ENCODE measurements at places on chromosomes 7 and 10.

DNA sequence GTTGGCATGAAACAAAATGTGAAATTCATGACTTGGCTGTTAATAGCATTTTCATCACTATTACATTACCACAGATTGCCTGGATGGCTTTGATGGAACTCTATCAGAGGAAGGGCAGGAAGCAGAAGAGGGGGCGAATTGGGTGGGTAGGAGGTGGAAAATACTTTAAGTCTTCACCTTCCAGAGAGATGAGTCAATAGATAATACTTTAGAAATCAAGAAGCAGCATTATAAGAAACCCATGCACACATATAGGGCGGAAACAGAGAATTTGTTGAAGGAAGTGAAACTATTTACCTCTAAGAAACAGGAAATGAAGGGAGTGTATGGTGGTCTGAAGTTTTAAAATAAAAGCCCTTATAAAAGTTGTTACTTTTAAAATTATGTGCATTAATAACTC is 152.1 kb upstream of the TARP start:
- no peak for DNase-seq

DNA sequence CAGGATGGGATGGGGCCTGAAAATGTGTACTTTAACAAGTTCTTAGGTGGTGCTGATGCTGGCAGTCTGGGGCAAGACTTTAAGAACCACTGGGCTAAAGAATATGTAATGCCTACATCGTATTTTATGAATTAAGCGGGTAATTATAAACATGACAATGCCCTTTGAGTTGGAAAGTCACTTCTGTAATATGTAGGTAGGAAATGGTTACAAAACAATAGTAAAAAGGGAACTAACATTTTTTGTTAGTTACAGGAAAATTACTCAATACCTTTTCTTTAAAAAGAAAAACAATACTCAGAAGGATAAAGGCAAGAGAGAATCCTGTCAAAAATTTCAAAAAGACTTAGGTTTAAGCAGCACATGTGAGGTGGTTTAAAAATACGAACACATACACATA is 48.3 kb upstream of the STEAP4 start:
- no peak for DNase-seq

DNA sequence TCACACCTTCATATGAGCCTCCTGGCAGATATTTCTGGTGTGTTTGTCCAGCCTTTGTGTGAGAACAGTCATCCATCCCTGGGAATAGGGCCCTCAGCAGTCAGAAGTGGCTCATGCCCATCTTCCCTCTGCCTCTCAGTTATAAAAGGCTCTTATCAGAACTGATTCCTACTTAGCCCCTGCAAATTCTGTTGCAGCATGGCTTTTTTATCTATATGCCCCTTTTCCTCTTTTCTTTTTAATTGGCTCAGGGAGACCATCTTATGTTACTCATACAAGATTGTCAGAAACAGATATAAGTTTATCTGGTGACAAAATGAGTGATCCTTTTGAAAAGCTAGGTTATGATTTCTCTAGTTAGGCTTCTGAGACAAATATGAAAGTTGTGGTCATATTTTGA is 194.1 kb downstream of the CREB5 start:
- no peak for DNase-seq

- no peak for DNase-seq
These were observed 457.5 kb downstream of the KCNMA1 start for GRCh38 chr10:77180104-77180503.

DNA sequence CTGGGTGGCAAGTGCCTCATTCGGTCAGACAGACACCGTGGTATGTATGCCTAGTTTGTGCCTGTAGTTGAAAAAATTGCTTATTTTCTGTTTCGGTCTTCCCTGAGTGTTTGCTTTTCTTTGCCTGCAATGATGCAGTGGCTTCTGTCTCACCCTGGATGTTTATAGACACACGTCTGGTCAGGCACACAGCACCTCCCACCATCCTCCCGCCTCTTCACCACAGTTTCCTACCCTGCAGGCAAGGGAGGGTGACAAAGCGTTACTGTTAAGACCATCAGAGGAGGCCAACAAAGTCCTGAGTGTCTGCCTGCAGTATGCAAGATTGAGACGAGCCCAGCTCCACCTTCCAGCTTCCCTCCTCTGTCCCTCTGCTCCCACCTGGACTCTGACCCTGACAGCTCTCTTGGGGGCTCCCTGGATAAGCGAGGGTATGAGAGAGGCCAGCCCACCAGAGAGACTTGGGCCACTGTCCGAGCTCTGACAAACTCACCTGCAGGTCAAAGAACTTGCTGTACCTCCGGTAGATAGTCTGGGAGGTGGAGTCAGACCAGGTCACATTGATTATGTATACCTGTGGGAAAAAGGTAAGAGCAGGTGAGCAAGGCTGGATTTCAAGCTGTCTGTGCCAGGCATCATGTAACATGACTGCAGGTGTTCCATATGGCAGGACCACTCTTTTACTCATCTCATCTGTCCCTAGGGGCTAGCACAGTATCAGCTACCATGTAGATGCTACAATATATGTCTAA is 54.4 kb downstream of the SH3PXD2A start:
- DNase-seq, result no peak

- DNase-seq, result no peak
These were observed 175.4 kb downstream of the SEM1 start for GRCh38 chr7:96534221-96534620.

Measured in hepatocyte (in vitro differentiated cells).